Activated CD4-positive, alpha-beta T cell treated with anti-CD3 and anti-CD28 coated beads, Interleukin-2, amount 10 ng/mL, durations not matched to agents 24 days and 14 days (primary cell): ENCODE measurements at places on chromosomes 4 and X. TPM values are rescaled to one million over a fixed set of nuclear protein-coding genes. Genes with fewer than 3 reads are reported as not detected.

GRCh38 chr4:186844059-186844681 is 120.5 kb upstream of the FAT1 start:
- no peak overlapping the region for H3K4me3 ChIP-seq
- no peaks in the 10 kb centered on the region for H3K36me3 ChIP-seq
- no peak for DNase-seq
- no peaks in the 10 kb centered on the region for H3K27me3 ChIP-seq
- H3K4me1 ChIP-seq = no peaks in the 10 kb centered on the region
- no peak overlapping the region for H3K27ac ChIP-seq

The LPAR4 gene
- not detected in 2 replicates for total RNA-seq

GRCh38 chrX:65679071-65679540 is 11.7 kb downstream of the MSN start:
- peaks cover 60% of the 10 kb centered on the region for H3K4me1 ChIP-seq
- H3K27ac ChIP-seq = peak overlapping the region; percentile 63
- peaks cover 45% of the 10 kb centered on the region for H3K36me3 ChIP-seq
- no peak for DNase-seq
- peak overlapping the region; percentile 56 for H3K4me3 ChIP-seq

DNA sequence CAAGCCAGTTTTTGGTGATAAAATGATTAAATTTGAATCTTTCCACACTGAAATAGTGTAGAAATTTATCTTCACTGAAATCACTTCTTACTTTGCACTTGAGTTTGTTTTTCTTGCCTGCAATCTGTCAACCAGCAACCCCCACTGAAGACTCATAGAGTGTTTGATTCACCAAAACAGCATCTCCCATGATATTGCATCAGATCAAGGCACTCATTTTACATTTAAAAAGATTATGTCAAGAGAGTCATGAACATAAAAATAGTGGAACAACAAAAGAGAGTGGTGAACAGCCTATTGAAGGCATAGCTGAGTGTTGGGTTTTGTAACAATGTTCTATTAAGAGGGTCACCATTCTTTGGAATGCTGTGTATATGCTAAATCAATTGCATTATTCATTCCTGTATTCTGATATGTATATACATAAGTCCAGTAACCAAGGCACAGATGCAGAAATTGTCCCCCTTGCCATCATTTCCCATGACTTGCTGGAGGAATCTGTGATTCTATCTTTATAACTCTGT is 1934.9 kb downstream of the ARAP2 start:
- H3K27me3 ChIP-seq = no peaks in the 10 kb centered on the region
- H3K4me3 ChIP-seq = no peak overlapping the region
- no peaks in the 10 kb centered on the region for H3K36me3 ChIP-seq
- DNase-seq = no peak
- H3K27ac ChIP-seq = no peak overlapping the region

- DNase-seq = no peak
- H3K27me3 ChIP-seq = no peaks in the 10 kb centered on the region
- H3K4me3 ChIP-seq = no peak overlapping the region
- no peak overlapping the region for H3K27ac ChIP-seq
- H3K36me3 ChIP-seq = peaks cover 10% of the 10 kb centered on the region
Measured at GRCh38 chrX:110175696-110176095, 142.2 kb downstream of the AMMECR1 start.
